ENCODE measurements at places on chromosomes 5 and 9. TPM values are rescaled to one million over a fixed set of nuclear protein-coding genes. Genes with fewer than 3 reads are reported as not detected.

Gene SLC6A19
- total RNA-seq: not detected

Gene HAPLN1
- not detected for total RNA-seq

Gene SPAAR
- total RNA-seq: not detected

Gene ANKRD33B
- 13.3 TPM for total RNA-seq

Gene LIX1
- not detected for total RNA-seq

Gene KIF20A
- total RNA-seq: 33.3 TPM
